ENCODE measurements at places on chromosomes 13 and 19.

- DNase-seq, result no peak
Measured at GRCh38 chr19:48290401-48290770, 20.5 kb downstream of the ZNF114 start.

- no peak for DNase-seq
Measured at GRCh38 chr19:12166626-12167025, 3.7 kb downstream of the ZNF136 start.

DNA sequence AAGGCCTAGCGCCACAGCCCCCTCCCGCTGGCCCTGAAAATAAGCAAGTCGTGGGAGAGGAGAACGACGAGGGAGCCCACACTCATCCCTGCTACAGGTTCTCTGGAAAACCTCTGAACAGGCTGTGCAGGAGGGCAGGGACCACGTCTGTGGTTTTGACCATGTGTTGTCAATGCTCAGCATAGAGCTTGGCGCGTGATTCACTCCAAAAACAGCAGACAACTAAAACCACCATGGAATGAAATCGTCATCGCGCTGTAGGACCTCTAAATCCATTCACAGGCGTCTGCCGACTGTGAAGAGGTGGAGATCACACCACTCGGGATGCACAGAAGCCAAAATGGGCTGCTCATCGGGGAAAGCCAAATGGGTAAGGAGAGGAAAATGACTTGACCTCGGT, 121.3 kb downstream of the COL4A1 start:
- no peak for DNase-seq

GRCh38 chr13:21333186-21333585, 125.9 kb downstream of the ZDHHC20 start:
- DNase-seq, result no peak

- no peak for DNase-seq
Measured at GRCh38 chr13:66534561-66534960, 695.6 kb downstream of the PCDH9 start.

GRCh38 chr13:100506154-100506553, 82.4 kb downstream of the GGACT start:
- DNase-seq, result peak; percentile 40

- DNase-seq, result no peak
Measured at GRCh38 chr19:51714848-51715247, 8.9 kb downstream of the HAS1 start.

DNA sequence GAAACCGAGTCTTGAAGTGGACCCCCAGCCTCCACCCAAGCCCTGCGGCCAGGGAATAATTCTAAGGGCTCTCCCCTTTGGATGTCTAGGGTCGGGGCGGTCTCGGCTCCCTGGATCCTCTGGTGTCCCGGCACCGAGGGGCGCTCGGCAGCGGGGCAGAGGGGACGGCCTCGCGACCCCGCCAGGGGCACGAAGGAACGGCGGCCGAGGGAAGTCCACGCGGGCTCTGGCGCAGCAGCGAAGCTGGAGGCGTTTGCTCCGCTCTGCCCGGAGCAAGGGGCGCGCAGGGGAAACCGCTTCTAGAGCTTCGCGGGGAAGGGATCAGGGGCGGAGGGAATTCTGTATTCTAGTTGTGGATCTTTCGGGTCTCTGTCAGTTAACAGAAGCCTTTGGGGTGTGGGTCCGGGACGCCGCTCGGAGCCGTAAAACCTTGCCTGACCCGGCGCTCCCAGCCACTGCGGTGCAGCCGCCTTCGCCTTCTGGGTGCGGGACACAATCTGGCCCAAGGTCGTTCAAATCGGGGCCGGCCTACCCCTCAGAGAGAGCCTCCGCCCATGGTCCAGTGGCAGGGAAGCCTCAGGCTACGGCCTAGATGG, 118.2 kb downstream of the KCNRG start:
- no peak for DNase-seq

GRCh38 chr13:99980201-99980823, 1.3 kb upstream of the ZIC2 start:
- DNase-seq, result peak; percentile 61

- DNase-seq, result no peak
Measured at GRCh38 chr13:49731766-49732165, 40.5 kb upstream of the EBPL start.

- DNase-seq, result no peak
Measured at GRCh38 chr13:37345391-37345790, 239.9 kb upstream of the CSNK1A1L start.

DNA sequence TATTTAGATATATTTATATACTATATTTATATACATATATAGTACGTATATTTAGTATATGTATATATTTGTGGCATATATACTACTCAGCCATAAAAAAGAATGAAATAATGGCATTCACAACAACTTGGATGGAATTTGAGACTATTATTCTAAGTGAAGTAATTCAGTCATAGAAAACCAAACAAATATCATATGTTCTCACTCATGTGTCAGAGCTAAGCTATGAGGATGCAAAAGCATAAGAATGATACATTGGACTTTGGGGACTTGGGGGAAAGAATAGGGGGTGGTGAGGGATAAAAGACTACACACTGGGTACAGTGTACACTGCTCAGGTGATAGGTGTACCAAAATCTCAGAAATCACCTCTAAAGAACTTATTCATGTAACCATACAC, 1015.7 kb downstream of the EFNB2 start:
- no peak for DNase-seq

- no peak for DNase-seq
Measured at GRCh38 chr19:51002089-51002532, 707 bp upstream of the KLK8 start.

DNA sequence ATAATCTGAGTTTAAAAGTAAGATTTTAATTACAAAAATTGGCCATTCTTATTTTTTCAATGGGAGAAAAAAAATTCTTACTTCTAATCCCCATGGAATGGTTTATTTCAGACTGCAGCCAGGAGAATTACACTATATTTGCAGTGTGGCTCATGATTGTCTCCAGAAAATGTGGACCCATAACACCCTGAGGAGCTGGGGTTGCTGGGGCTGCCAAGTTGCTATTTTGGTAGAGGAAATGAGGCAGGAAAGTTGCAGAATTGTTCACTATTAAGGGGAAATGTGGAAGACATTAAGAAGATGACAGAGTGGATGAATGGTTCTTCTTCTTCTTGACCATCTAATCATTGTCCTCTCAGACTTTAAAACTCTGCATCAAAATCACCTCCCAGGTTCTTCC, 4.6 kb upstream of the SCEL start:
- DNase-seq, result no peak

GRCh38 chr13:36717017-36717416, 43.2 kb downstream of the SERTM1 start:
- no peak for DNase-seq

GRCh38 chr19:40144947-40145748, 46.1 kb upstream of the MAP3K10 start:
- DNase-seq, result no peak

- DNase-seq, result no peak
Measured at GRCh38 chr13:26457212-26457611, 100.3 kb upstream of the WASF3 start.

GRCh38 chr19:400976-401865, 7.7 kb downstream of the C2CD4C start:
- no peak for DNase-seq

- DNase-seq, result no peak
Measured at GRCh38 chr19:8041531-8041931, 11.0 kb upstream of the CCL25 start.

DNA sequence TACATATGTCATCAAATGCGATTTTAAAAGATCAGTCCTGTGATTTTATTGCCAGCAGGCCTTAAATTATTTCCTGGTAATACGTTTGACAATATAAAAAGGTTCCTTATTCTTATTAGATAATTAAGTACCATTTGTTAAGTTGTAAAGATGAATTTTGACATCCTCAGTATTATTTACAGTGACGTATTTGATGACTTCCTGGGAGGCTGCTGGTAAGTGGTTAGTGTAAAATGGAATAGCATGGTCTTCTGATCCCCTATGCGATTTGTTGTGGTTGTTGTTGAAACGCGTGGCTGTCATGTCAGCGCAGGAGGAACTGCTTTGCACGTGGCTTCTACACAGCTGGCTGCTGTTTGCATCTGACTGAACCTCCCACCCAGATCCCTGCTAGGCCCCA, 99.7 kb downstream of the DCLK1 start:
- no peak for DNase-seq

DNA sequence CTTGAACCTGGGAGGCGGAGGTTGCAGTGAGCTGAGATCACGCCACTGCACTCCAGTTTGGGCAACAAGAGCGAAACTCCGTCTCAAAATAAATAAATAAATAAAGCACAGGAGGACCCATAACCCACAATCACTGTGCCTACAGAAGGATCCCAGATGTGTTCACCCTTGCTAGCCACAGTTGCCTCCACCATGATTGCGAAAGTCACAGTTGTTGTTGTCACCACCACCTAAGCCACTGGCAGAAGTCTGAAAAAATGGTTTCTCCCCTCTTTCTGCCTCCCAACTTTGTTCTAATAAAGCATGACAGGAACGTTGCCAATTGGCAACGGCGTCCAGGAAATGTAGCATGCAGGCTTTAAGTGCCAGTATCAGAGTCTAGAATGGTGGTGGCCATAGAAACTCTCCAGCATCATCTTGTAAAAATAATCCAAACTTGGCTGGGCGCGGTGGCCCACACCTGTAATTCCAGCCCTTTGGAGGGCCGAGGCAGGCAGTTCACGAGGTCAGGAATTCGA, 2.2 kb upstream of the EPS15L1 start:
- no peak for DNase-seq

GRCh38 chr19:46474211-46474610, 2.8 kb upstream of the PNMA8A start:
- no peak for DNase-seq

- DNase-seq, result no peak
Measured at GRCh38 chr13:75010941-75011340, 471.0 kb downstream of the TBC1D4 start.

- no peak for DNase-seq
Measured at GRCh38 chr19:16385821-16386220, 61.2 kb downstream of the KLF2 start.

DNA sequence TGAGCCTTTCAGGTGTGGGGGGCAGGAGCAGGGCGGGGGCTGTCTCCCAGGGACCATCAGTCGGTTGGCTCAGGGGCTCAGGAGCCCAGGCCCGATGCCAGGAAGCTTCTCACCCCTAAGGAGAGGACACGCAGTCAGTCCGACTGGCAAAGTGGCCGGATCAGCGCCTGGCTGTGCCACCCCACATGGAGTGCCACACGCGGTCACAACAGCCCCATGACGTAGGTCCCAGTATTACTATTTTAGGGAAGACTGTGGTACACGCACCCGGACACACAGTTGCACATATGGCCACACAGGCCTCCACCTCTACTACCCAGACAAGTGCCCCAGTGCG, 29.3 kb upstream of the GRTP1 start:
- no peak for DNase-seq

GRCh38 chr13:73754727-73755292, 379.4 kb downstream of the KLF12 start:
- DNase-seq, result no peak

DNA sequence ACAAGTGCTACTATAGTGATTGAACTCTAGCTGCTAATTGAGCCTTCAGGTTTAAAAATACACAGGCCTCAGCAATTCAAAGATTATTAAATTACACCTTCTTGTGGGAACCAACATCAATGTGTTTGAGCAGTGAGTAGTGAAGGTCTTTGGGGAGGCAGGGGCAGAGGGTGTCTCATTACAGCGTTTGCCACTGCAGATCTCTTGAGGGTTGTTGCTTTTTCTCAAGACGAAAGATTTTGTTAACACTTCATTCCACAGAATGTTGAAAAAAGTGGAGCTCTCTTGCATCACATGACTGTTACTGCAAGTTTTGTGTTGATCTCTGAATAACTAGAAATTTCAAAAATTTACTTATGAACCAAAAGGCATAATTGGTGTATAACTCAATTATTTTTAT, 253.6 kb downstream of the ATP8A2 start:
- DNase-seq, result no peak

DNA sequence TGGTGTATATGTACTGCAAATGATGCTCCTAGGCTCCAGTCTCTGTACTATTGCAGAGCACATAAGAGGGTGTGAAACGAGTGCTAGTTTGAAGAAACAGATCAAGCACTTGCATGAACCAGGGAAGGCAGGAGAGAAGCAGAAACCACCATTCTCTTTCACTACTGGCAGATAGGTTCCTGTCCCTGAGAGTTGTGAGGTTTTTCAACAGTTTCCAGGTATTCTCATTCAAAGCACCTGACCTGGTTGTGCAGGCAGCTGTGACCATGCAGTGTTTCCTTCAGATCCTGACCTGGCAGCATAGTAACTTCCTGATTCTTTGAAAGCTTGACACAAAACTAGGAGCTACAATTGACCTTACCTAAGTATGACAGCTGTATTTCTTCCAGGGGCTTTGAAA, 164.9 kb downstream of the UFM1 start:
- no peak for DNase-seq

DNA sequence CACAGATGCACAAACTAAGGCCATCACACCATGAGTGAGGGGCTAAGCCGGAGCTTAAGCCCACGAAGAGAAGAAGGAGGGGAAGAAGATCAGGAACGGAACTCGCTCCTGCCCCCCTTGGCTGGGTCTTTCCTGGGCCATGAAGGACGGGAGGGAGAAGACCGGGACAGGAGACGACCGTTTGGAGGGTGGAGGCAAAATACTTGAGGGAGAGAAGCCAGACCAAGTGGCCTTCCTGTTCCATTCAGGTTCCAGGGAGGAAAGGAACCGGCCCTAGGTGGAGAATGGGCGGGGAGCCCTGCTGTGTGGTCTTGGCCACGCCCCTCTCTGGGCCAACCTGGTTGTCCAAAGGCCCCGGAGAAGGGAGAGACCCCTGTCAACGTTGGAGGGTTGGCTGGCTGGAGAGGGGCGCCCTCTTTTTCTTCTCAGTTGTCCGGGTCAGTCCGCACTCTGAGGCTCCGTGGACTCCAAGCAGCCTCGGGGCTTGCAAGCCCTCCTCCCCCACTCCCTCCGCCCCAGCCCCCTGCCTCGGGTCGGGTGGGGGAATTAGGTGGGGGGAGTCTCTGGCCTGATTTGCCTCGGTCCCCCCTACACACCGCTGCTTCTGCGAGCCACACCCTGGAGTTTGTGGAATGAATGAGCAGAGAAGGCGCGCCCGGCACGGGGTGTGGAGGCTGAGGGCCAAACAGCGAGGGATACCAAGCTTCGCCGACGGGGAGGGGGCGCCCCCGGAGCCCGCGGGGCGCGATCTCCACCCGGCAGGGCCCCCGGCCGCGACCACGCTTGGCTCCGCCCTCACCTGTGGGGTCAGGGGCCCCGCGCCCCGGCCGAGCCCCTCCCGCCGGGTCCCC, 757 bp downstream of the FBN3 start:
- DNase-seq, result no peak

DNA sequence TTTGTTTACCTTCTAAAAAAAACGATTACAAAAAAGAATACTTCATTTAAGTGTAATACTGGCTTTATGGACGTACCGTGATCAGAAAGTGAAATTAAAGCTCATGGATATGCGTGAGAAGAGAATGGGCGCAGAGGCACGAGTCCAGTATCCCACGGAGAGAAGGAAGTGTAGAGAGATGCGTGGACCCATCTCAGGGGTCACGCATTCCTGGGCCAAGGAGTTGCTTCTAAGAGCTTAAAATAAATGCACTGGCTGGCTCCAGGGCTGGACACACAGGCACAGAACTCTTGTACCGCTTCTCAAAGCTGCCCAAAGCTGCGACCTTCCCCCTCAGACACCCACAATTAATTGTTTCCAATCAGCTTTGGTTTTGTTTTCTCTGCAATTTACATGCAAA, 8.7 kb upstream of the SPC24 start:
- DNase-seq, result no peak

All from activated T-cell treated with anti-CD3 and anti-CD28 coated beads for 48 hours (primary cell).